T-helper 2 cell (primary cell): ENCODE measurements at places on chromosomes 2 and 18.

GRCh38 chr2:80288576-80288975 is 16.0 kb downstream of the LRRTM1 start:
- DNase-seq: no peak

GRCh38 chr2:112048887-112049286 is 6.2 kb upstream of the TMEM87B start:
- peak; percentile 53 for DNase-seq

DNA sequence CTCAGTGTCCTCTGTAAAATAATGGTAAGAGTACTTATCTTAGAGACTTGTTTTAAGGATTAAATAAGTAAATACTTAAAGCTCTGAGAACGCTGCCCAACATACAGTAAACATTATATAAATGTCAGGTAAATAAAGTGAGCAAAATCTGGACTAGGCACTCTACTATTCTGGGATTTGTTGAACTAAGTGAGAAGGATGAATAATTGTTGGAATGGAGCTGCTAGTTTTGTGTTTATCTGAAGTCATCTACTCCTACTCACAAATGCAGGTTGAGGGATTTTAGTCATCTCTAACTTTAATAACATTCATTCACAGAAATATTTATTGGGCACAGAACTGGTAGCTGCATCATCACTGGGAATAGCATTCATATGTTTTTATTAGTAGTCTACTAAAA is 103.4 kb downstream of the MEIS1 start:
- no peak for DNase-seq

DNA sequence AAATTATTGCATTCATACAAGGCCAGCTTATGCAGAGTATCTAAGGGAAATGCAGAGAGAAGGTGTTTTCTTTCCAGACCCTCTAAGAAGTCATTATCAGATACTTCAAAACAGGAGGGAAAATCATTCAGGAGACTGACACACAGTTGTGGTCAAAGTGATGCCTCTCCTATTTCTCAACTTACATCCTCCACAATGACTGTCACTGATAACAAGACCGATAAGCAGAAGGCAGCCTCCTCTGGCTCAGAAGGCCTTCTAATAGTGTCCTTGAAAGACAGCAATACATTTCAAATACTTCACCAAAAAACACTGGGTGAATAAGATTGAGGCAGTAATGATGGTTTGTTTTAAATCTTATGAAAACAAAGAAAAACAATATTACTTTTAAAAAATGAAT is 199.7 kb downstream of the PIEZO2 start:
- no peak for DNase-seq
